Endodermal cell (in vitro differentiated cells): ENCODE measurements at places on chromosomes 12 and 14.

GRCh38 chr14:60944204-60944603 lies 36.7 kb downstream of the TRMT5 start:
- no peak for DNase-seq

- peak; percentile 52 for DNase-seq
These were observed 268.8 kb downstream of the ADGRD1 start for GRCh38 chr12:131222329-131223139.

GRCh38 chr14:33457021-33457420 lies 493.9 kb downstream of the EGLN3 start:
- DNase-seq = no peak

GRCh38 chr12:80272387-80272915 lies 171.6 kb upstream of the PTPRQ start:
- DNase-seq = no peak
